ENCODE measurements at places on chromosomes 2 and 18. TPM values are rescaled to one million over a fixed set of nuclear protein-coding genes. Genes with fewer than 3 reads are reported as not detected.

GRCh38 chr2:86760371-86760770 is 30.3 kb downstream of the CD8A start:
- no peak for DNase-seq
- H3K4me1 ChIP-seq = no peaks in the 10 kb centered on the region
- no peak overlapping the region for H3K4me3 ChIP-seq
- H3K27me3 ChIP-seq = no peaks in the 10 kb centered on the region

- no peak for DNase-seq
- no peaks in the 10 kb centered on the region for H3K4me1 ChIP-seq
- no peaks in the 10 kb centered on the region for H3K36me3 ChIP-seq
- H3K27ac ChIP-seq = no peak overlapping the region
- no peak overlapping the region for H3K4me3 ChIP-seq
- no peaks in the 10 kb centered on the region for H3K27me3 ChIP-seq
Measured at GRCh38 chr2:240162939-240163714, 22.7 kb upstream of the OTOS start.

- no peak overlapping the region for H3K4me3 ChIP-seq
- DNase-seq = no peak
- no peaks in the 10 kb centered on the region for H3K36me3 ChIP-seq
- no peaks in the 10 kb centered on the region for H3K27me3 ChIP-seq
Measured at GRCh38 chr2:71930049-71930681, 217.5 kb downstream of the CYP26B1 start.

GRCh38 chr2:203840655-203841205 is 26.8 kb upstream of the CTLA4 start:
- no peaks in the 10 kb centered on the region for H3K27me3 ChIP-seq
- no peaks in the 10 kb centered on the region for H3K36me3 ChIP-seq
- no peak overlapping the region for H3K27ac ChIP-seq
- H3K4me3 ChIP-seq = no peak overlapping the region

GRCh38 chr2:86238354-86238753 is 39.1 kb downstream of the MRPL35 start:
- peak; percentile 27 for DNase-seq
- no peaks in the 10 kb centered on the region for H3K36me3 ChIP-seq
- no peak overlapping the region for H3K4me3 ChIP-seq
- no peaks in the 10 kb centered on the region for H3K27me3 ChIP-seq
- no peaks in the 10 kb centered on the region for H3K4me1 ChIP-seq

DNA sequence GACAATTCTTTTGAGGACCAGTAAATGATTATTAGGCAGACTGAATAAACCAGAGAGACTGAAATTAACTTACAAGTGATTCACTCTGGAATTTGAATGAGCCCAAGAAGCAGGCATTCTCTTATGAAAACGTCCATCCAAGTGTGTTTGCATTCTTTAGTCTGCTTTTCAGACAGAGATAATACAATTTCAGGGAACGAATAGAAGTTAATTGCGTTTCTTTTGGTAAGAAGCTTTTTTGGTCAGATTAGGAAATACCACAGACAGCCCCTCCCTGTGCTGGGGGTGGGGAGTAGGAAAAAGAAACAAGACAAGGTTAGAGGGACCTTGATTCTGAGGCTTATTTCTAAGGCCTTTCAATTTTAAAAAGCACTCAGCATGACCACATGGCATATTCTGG is 874.4 kb downstream of the SUCLG1 start:
- no peak overlapping the region for H3K27ac ChIP-seq
- no peaks in the 10 kb centered on the region for H3K4me1 ChIP-seq
- no peak overlapping the region for H3K4me3 ChIP-seq
- H3K36me3 ChIP-seq = no peaks in the 10 kb centered on the region
- no peak for DNase-seq

DNA sequence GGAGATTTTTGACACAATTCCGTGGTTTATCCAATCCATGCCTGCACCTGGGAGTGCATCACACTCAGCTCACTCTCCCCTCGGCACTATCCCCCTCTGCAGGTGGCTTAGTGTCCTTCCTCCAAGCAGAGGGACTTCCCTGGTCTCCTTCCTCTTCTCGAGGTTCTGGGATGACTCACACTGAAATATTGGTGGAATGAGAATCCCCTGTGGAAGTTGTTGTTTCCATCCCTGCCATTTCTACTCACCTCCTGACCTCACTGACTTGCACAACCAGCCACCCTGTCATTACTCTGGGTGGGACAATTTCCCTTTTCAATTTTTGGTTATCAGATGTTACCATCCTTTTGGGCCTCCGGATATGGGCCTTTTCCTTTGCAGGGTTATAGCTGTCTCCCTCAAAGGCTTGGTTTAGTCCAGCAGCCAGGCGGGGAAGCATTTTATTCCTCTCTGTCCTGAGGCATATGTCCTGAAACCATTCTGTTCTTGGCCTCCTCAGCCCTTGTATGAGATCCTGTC is 59.9 kb downstream of the PTPRM start:
- H3K27ac ChIP-seq = no peak overlapping the region
- no peaks in the 10 kb centered on the region for H3K36me3 ChIP-seq
- no peak for DNase-seq
- H3K27me3 ChIP-seq = no peaks in the 10 kb centered on the region
- no peak overlapping the region for H3K4me3 ChIP-seq

GRCh38 chr2:108632332-108633160 is 86.7 kb upstream of the RANBP2 start:
- H3K36me3 ChIP-seq = no peaks in the 10 kb centered on the region
- DNase-seq = no peak
- no peaks in the 10 kb centered on the region for H3K27me3 ChIP-seq
- H3K4me3 ChIP-seq = no peak overlapping the region

DNA sequence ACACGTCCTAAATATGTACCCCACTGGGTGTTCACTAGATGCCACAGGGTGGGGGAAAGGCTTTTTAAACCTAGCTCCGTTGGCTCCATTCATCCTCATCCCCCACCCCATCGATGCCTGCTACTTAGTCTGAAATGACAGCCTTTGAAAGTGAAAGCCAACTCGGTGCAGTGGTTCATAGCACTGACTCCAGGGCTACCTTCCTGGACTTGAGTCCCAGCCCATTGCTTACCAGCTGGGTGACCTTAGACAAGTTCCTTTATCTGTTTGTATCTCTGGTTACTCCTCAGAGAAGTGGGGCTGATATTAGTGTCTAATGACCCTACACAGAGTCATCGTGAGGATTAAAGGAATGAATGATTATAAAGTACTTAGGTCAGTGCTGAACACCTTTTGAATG is 24.4 kb downstream of the EHD3 start:
- H3K27me3 ChIP-seq = no peaks in the 10 kb centered on the region
- H3K4me3 ChIP-seq = no peak overlapping the region
- H3K27ac ChIP-seq = no peak overlapping the region
- no peaks in the 10 kb centered on the region for H3K4me1 ChIP-seq
- H3K36me3 ChIP-seq = no peaks in the 10 kb centered on the region

The VWA3B gene
- not detected for polyA plus RNA-seq

The AOX1 gene
- not detected for polyA plus RNA-seq

The DNAJC5G gene
- not detected for polyA plus RNA-seq

The RAB6C gene
- polyA plus RNA-seq = not detected

The LIMS1 gene
- polyA plus RNA-seq = 124 TPM

The POTEI gene
- polyA plus RNA-seq = not detected

The FECH gene
- polyA plus RNA-seq = 23.3 TPM

The MATN3 gene
- not detected for polyA plus RNA-seq

The PRSS56 gene
- polyA plus RNA-seq = not detected

The WDFY1 gene
- polyA plus RNA-seq = 59.8 TPM

Data from CD14-positive monocyte (primary cell).